ENCODE measurements at places on chromosomes 11 and 22. TPM values are rescaled to one million over a fixed set of nuclear protein-coding genes. Genes with fewer than 3 reads are reported as not detected.

DNA sequence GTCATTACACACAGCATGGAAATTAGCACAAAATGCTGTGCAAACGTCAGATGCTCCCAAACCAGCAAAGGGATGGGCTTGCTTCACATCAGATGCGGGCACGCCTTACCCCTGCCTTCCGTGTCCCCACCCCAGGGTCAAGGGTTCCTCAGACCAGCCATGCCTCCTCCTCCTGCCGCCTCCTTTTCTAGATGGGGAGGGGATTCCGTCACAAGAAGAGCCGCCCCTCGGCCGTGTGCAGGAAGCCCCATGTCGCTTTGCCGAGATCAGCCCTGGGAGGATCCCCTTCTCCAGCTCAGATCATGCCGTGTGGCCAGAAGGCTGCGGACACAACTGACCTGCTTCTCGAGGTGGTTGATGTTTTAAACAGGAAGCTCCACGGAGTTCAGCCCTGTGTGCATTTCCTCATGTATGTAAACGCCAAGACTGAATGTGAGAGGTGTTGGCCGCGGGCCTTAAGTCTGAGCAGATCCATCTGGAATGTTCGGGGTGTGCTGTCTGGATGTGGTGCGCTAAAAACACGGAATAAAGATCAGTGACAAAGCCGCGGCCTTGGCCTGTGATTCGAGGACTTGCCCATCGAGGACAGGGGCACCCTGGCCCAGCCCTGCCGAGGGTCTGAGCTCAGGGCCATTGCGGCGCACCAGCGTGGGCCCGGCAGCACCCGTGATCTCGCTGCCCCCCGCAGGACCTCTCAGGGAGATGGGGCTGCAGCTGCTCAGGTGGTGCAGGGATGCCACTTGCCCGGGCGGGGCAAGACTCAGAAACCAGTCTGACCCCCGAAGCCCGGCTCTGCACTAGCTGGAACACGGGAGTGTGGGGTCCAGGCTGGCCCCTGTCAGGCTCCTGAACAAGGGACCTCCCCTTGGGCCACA is 412.9 kb downstream of the TBC1D22A start:
- DNase-seq, result peak; percentile 56

DNA sequence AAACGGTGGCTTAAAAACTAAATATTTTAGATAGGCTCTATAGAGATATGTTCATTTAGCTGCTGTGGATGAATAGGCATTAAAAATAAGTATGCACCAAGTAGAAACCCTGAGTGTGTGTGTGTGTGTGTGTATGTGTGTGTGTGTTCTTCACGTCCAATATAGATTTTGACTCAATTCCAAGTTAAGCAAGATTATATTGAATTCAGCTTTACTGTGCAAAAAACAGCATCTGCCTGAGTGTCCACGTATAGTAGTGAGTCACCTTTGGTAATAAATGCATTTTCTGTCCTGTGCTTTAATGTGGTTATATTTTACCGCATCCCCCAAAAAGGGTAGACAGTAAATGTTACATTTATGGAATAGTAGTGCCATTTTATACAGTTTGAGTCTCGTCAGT is 71.2 kb downstream of the PDHX start:
- DNase-seq, result no peak

DNA sequence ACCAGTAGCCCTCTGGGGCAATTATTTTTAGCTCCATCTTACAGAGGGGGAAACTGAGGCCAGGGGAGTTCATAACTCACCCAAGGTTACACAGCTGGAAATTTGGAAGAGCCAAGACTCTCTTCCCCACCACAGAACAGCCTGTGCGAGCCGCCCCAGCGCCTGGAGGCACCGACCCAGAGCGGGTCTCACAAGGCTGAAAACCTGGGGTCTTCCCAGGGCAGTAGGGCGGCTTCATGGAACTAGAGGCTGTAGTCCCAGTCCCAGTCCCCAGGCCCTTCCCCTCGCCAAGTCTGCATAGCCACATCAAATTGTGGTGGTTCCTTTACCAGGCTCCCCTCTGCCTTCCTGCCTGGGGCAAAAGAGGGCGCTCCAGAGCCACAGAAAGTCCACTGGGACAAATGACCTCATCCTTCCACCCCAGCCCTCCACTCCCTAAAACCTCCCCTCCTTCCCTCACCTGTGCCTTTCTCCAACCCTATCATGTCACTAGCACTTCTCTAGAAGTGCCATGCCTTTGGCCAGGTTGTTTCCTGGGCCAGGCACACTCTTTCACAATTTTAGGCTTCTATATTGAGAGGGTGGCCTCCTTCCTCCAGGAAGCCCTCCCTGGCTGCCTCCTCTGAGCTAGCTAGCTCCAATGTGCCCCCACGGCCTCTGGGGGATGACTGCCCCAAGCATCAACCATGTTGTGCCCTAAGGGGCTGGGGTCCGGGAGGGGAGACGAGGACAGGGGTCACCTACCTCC is 15.2 kb upstream of the CDC42EP1 start:
- DNase-seq, result no peak

DNA sequence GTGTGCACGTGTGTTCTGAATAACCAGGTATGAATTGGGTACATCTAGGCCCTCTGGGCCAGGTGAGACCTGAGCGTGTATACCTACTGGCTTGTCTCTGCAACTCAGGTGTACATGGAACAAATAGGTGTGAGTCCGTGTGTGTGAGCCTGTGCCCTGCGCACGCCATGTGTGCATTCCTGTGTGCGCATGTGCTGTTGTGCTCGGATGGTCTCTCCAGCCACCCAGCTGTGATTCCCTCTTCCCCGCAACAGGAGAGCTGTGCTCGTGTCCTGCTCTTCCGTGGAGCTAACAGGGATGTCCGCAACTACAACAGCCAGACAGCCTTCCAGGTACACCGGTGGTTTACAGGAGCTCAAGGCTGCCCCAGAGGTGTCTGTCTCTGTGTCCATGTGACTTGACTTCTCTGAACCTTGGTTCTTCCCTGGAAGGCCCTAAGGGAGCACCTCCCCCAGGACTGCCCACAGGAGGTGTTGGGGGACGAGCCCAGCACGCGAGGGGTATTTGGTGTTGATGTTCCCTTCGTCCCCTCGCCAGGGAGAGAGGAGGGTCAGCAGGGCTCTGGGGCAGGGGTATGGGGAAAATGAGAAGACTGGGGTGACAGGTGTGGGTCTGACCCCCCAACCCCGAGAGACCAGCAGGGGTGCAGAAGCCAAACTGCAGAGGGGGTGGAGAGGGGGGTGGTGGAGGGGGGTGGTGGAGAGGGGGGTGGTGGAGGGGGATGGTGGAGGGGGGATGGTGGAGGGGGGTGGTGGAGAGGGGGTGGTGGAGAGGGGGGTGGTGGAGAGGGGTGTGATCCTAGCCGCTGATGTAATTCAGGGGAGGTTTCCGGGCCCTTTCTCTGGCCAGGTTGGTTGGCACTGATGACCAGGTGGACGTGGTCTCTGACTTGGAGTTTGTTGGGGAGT is 10.7 kb downstream of the SHANK3 start:
- peak; percentile 28 for DNase-seq

GRCh38 chr22:46122511-46122971 is 27.8 kb upstream of the PPARA start:
- DNase-seq, result no peak

GRCh38 chr11:69299023-69299461 is 5.1 kb downstream of the MYEOV start:
- DNase-seq, result no peak

SERPING1 gene
- 607 TPM for total RNA-seq

GRCh38 chr11:1077417-1078119 is 2.9 kb downstream of the MUC2 start:
- no peak for DNase-seq

Data from ascending aorta (tissue), 2 donors.